ENCODE measurements at places on chromosomes 13 and 19. TPM values are rescaled to one million over a fixed set of nuclear protein-coding genes. Genes with fewer than 3 reads are reported as not detected.

GRCh38 chr13:91721413-91721812, 323.0 kb downstream of the GPC5 start:
- no peak for DNase-seq

DNA sequence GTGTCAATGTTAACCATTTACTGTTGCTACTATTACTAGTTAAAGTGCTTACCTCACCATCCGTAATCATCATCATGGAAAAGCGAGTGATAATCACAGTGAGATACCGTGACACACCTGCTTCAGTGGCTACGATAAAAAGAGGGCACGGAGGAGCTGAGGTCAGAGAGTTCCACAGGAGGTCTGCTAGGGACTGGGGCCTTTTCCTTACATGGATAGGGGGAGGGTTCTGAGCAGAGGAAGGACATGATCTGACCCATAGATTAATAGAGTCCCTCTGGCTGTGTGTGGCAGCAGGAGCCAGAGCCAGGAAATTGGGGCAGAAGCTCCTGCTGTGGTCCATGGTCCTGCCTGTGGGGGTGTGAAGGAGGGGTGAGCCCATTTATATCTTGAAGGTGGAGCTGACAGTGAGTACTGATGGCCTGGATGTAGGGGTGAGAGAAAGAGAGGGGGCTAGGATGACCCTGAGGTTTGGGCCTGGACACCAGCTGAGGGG, 136.7 kb downstream of the SIPA1L3 start:
- no peak for DNase-seq

GRCh38 chr19:54047616-54048015, 16.1 kb downstream of the VSTM1 start:
- no peak for DNase-seq

DNA sequence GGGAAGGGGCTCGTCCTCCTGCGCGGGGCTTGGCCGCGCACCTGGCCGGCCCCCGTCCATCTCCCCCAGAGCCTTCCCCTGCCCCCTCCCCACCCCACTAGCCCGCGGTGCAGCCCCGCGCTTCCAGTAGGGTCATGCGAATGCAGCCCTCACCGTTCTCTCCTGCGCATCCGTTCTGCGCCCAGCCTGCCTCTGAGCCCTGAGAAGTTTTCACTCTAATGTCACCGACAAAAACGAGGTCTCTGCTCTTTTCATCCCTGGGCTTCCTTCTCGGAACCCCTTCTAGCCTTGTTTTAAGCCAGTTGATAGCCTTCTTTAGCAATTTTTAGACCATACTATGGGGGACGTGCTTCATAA, 97.4 kb downstream of the ATP8A2 start:
- no peak for DNase-seq

GRCh38 chr13:109846185-109846584, 59.8 kb upstream of the IRS2 start:
- DNase-seq = no peak

GRCh38 chr19:6275170-6275744, 4.5 kb downstream of the MLLT1 start:
- DNase-seq = no peak

GRCh38 chr19:2507109-2507508, 31.2 kb downstream of the GADD45B start:
- DNase-seq = peak; percentile 54

- DNase-seq = no peak
These were observed 180.5 kb downstream of the ZNF737 start for GRCh38 chr19:20385061-20385460.

GRCh38 chr19:43331435-43332010, 22.0 kb upstream of the CD177 start:
- DNase-seq = no peak

DNA sequence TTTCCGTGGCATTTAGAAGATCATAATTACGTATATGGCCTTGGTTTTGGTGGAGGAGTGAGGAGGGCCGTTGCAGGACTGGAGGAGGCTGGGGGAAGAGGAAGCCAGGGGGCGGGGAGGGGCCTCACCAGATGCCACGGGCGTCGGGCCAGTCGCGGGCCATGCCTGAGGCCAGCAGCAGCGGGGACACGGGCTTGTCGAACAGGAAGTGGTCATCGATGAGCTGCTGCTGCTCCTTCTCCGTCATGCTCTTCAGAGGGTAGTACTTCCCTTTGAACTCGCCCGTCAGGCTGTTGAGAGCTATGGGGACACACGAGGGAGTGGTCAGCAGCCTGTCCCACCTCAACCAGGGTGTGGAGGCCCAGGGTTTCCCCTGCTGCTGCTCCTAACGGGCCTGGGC, 11.1 kb downstream of the CKM start:
- DNase-seq = peak; percentile 39

DNA sequence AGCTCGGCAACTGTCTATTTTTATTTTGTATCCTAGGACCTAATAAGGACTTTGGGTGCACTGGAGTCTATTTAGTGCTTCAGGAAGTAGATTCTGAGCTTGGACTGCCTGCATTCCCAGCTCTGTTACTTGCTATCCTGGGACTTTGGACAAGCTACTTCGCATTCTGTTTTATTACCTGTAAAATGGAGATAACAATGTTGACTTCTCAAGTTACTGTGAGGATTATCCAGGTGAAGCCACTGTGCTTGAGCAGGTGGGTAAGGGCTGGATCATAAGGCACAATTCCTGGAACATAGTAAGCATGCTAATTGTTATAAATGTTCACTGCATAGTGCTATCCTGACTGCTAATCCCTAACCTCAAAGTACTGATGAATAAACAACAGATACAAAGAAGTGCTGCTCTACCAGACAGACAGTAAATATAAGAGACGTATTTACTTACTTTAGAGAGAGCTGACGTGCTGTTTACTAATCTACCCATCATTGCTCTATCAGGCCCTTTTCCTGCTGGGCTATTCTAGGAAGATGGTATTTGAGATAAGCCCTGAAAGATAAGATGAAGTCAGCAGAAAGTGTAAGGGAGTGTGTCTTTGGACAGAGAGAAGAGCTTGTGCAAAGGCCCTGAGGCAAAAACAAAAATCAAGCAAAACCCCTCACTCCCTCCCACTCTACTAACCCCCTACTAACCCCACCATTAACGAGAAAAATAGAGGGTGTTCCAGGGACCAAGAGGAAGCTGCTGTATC, 50.8 kb upstream of the FLT1 start:
- no peak for DNase-seq

DNA sequence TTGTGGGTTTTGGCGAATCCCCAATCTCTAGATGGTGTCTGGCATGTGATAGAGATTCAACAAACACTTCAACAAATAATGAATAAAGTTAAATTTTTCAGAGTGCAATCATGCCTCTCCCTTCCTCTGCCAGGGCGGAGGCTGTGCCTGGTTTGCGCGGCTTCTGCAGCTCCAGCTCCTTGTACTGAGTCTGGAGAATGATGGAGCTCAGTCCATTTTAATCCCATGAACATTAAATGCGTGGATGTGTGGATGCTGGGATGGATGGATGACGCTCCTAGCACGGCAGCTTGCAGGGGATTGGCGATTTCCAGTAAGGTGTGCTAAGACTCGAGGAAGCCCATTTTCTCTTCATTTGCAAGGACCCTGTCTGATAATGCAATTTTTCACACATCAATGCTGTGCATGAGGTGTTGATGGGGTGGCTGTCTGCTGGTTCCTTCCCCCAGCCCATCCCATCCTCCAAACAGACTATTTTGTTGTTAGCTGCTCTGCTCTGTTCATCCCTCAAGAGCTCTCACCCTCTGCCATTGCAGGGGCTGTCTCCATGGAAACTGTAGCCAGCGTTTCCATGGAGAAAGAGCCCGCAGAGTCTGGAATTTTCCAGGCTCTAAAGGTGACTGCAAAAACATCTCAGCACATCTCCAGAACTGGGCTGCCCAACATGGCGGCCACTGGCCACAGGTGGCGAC, 92.6 kb upstream of the PEG3 start:
- DNase-seq = no peak

GRCh38 chr19:14476673-14477401, 1.7 kb upstream of the PTGER1 start:
- DNase-seq = peak; percentile 81

NALCN gene
- total RNA-seq = 2.7 TPM

ZMYM5 gene
- total RNA-seq = 10.6 TPM

HSD17B14 gene
- 0.59 TPM for total RNA-seq

NDUFA7 gene
- 60.6 TPM for total RNA-seq
